ENCODE measurements at places on chromosomes 1 and 21. TPM values are rescaled to one million over a fixed set of nuclear protein-coding genes. Genes with fewer than 3 reads are reported as not detected.

Gene CFAP107
- not detected for total RNA-seq

Gene MROH7
- total RNA-seq: under 0.01 TPM

Gene PSMD4
- total RNA-seq: 255 TPM

Gene LRIG2
- 8.4 TPM for total RNA-seq

Gene LAMC1
- 465 TPM for total RNA-seq

Gene MATN1
- under 0.01 TPM for total RNA-seq

Gene ESPN
- 1.3 TPM for total RNA-seq

Gene KANK4
- total RNA-seq: not detected

Gene RGS16
- under 0.01 TPM for total RNA-seq

Gene INAVA
- total RNA-seq: not detected

Gene ZNF683
- total RNA-seq: not detected

Gene KRTAP13-2
- total RNA-seq: not detected

Gene TMOD4
- total RNA-seq: not detected

Gene TRIM45
- total RNA-seq: 3.2 TPM

Gene STYXL2
- not detected for total RNA-seq

Gene TCHH
- total RNA-seq: not detected

Gene ANXA9
- not detected for total RNA-seq

Gene S100A7
- total RNA-seq: not detected

Gene PRKAA2
- total RNA-seq: 2.3 TPM

Gene KRTAP8-1
- total RNA-seq: not detected

Gene LAD1
- total RNA-seq: not detected

Gene PADI4
- not detected for total RNA-seq

Gene WNT3A
- total RNA-seq: not detected

Gene MRTO4
- 45.6 TPM for total RNA-seq

Gene AGT
- total RNA-seq: not detected

Gene CYP4A11
- not detected for total RNA-seq

Gene CROCC
- total RNA-seq: 14.6 TPM

Gene CD101
- total RNA-seq: 0.15 TPM

Gene CRYBG2
- total RNA-seq: under 0.01 TPM

Gene NOL9
- total RNA-seq: 16.2 TPM

Gene KCNJ6
- not detected for total RNA-seq

Gene NHLH2
- total RNA-seq: under 0.01 TPM

Gene FAM167B
- total RNA-seq: 3.6 TPM

Gene METTL18
- total RNA-seq: 5.8 TPM

Gene MCOLN2
- not detected for total RNA-seq

Gene UTP25
- total RNA-seq: 4.9 TPM

Gene PGM1
- total RNA-seq: 30.5 TPM

Gene SLC6A17
- not detected for total RNA-seq

Gene AMY1A
- not detected for total RNA-seq

Gene SH3D21
- 0.91 TPM for total RNA-seq

Gene ZC3H12A
- 3.9 TPM for total RNA-seq

Gene KCNK1
- total RNA-seq: 7.5 TPM

Gene ELF3
- total RNA-seq: 0.32 TPM

Gene LPAR3
- 0.15 TPM for total RNA-seq

Gene GUCA2B
- not detected for total RNA-seq

Gene CHAF1B
- 3.6 TPM for total RNA-seq

Gene SPATA46
- not detected for total RNA-seq

Gene MAEL
- total RNA-seq: not detected

Gene CFHR4
- not detected for total RNA-seq

Gene OPRD1
- not detected for total RNA-seq

Gene ZFYVE9
- 26.6 TPM for total RNA-seq
